ENCODE measurements at places on chromosomes 2 and 18. TPM values are rescaled to one million over a fixed set of nuclear protein-coding genes. Genes with fewer than 3 reads are reported as not detected.
A peak's percentile ranks its signal among the peaks of the same experiment; 100 is the strongest.

DNA sequence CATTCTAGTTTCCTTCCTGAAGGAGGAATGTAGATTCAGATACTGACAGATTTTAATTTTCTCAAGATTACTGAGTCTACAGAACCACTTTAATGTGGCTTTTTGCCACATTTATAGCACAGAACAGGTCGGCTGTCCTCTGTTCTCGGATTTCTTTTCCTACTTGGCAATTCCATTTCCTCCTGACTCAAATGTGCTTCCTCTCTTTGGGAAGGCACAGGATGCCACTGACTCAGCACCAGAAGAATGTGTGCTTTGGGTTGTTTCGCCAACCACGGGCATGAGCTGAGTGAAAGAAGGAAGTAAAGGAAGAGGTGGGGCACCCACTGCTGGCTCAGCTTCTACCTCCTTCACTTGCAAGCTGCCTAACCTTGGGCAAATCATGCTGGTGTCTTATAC, 970.6 kb upstream of the ACVR2A start:
- no peaks in the 10 kb centered on the region for H3K36me3 ChIP-seq
- no peak for DNase-seq
- no peaks in the 10 kb centered on the region for H3K4me1 ChIP-seq
- no peak overlapping the region for H3K27ac ChIP-seq

GRCh38 chr2:236403125-236403524, 138.9 kb upstream of the ASB18 start:
- DNase-seq: no peak
- H3K4me1 ChIP-seq: no peaks in the 10 kb centered on the region
- H3K27me3 ChIP-seq: no peaks in the 10 kb centered on the region
- H3K27ac ChIP-seq: no peak overlapping the region

DNA sequence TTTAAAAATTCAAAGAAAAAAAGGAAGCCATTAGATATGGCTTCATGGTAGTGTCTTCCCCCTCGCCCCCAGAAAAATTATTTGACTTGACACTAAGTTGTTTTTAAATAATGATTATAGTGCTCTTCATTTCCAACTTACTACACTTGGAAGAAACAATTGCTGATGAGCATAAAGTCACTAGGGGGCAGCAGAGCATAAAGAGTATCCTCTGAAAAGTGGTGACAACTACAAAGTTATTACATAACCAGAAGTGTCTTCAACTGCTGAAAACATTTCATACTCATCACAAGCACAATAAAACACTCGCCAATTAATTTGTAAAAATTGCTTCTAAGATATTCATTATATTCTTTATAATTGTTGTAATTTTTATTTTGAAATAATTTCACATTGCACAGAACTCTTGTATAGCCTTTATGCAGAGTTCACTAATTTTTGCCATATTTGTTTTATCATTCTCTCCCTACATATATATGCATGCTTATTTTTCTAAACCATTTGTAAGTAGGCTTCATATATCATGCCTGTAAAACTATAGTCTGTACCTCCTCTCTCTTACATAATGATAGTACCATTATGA, 54.9 kb downstream of the EXOC6B start:
- no peaks in the 10 kb centered on the region for H3K4me1 ChIP-seq
- H3K4me3 ChIP-seq: no peak overlapping the region
- no peak overlapping the region for H3K27ac ChIP-seq
- no peaks in the 10 kb centered on the region for H3K36me3 ChIP-seq
- DNase-seq: peak; percentile 72
- H3K27me3 ChIP-seq: no peaks in the 10 kb centered on the region

GRCh38 chr2:195319548-195320412, 337.2 kb upstream of the SLC39A10 start:
- no peaks in the 10 kb centered on the region for H3K27me3 ChIP-seq
- no peak for DNase-seq
- H3K36me3 ChIP-seq: no peaks in the 10 kb centered on the region
- H3K4me3 ChIP-seq: no peak overlapping the region
- no peak overlapping the region for H3K27ac ChIP-seq

The BCL11A gene
- 22.1 TPM for total RNA-seq

- DNase-seq: no peak
- no peaks in the 10 kb centered on the region for H3K36me3 ChIP-seq
- H3K27ac ChIP-seq: no peak overlapping the region
- H3K27me3 ChIP-seq: no peaks in the 10 kb centered on the region
Observed at GRCh38 chr2:45622336-45623075, 11.4 kb upstream of the SRBD1 start.

Measured in sigmoid colon (tissue), 7 donors.